ENCODE measurements at places on chromosomes 4 and X.
A peak's percentile ranks its signal among the peaks of the same experiment; 100 is the strongest.

- no peak for DNase-seq
Observed at GRCh38 chrX:18971506-18971905, 12.4 kb downstream of the PHKA2 start.

DNA sequence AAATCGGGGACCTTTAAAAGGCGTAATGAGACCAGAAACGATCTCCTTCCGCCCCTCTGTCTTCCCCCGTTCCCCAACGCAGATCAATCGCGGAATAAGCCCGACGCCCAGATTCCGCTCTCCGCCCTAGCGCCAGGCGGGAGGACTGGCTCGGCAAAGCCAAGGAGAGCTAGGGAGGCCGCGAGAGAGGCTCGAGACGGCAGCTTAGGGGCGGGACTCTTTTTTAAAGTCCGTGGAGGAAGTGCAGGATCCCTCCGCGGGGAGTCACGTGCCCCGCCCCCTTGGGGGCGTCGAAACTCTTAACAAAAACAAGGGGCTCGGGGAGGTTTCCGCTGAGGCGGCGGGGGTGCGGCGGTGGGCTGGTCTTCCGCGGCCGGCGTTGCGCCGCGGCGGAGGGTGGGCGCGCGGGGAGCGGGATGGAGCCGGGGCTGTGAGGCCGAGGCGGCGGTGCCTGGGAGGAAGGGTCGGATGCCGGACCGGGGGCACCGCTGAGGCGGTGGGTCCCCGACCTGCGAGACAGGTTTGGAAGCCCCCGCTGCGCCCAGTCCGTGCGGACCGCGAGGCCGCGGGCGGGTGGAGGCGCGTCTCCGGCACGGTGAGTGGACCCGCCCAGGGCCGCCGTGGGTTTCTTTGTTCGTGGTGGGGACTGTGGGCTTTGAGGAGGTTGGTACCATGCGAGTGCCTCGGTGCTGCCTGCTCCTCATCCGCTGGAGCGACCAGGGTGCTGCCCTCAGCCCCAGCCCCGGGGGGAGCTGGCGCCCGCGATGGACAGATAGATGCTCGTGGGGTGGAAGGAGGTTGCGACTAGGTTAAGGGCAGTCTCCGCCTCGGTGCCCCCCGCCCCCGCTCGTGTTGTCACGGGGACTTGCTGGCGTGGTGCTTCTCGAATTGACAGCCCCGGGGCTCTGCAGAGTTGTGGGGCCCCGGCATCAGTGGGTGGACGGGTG lies at the start of gene CCNG2:
CCNG2 (plus strand) TSS at position 296 of the 947 bp plus-strand sequence. CDS start 1,326 bp downstream, outside the sequence.
- DNase-seq: peak; percentile 99

- DNase-seq: no peak
Observed at GRCh38 chr4:99711657-99712056, 54.0 kb upstream of the C4orf54 start.

GRCh38 chr4:121741751-121742150 lies 23.2 kb downstream of the SMIM43 start:
- DNase-seq: no peak

GRCh38 chr4:4856071-4857000 lies 3.1 kb upstream of the MSX1 start:
- no peak for DNase-seq

- no peak for DNase-seq
Observed at GRCh38 chrX:17563515-17563914, 173.8 kb upstream of the SCML1 start.

DNA sequence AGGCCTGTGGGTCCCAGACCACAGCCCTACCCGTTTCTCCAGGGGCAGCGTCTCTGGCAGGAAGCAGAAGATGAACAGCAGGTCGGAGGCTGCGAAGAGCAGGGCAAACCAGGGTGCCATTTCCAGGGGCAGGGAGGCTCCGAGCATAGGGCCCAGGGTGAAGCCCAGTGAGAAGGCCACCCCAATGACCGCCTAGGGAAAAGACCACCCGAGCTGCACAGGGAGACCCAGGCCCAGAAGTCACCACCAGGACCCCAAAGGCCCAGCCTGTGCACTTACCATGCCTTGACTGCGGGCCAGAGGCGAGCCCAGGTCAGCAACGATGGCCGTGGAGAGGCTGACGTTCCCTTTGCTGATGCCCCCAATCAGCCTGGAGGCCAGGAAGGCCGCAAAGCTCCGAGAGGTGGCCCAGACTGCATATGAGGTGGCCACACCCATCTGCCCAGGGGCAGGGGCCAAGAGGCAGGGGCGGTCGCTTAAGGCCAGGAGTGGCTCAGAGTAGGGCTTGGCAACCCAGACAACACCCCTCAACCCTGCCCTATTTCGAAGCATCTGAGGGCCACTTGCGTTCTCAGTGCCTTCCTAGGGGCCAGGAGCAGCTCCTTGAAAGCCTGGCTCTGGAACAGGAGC lies 30.8 kb downstream of the NOP14 start:
- no peak for DNase-seq

GRCh38 chrX:105803891-105804290 lies 18.4 kb upstream of the NRK start:
- no peak for DNase-seq

- no peak for DNase-seq
Observed at GRCh38 chr4:40373636-40374035, 38.5 kb downstream of the CHRNA9 start.

DNA sequence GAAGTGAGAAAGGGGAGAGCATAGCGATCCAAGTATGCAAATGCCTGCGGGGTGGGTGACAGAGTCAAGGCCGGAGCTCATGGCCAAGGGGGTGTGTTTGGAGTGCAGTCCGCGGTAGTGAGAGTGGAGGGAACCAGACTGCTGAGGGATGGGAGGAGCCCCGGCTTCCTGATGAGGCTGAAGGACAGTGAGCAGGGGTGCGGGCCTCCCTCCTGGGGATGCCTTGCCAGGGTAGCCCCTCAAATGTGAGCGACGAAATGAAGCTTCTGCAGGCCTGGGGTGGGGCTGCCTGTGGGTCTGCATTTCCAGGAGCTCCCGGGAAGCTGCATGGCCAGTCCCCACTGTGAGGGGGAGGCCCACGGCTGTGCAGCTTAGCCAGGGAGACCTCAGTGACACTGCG lies 45.0 kb downstream of the PSAPL1 start:
- DNase-seq: no peak

DNA sequence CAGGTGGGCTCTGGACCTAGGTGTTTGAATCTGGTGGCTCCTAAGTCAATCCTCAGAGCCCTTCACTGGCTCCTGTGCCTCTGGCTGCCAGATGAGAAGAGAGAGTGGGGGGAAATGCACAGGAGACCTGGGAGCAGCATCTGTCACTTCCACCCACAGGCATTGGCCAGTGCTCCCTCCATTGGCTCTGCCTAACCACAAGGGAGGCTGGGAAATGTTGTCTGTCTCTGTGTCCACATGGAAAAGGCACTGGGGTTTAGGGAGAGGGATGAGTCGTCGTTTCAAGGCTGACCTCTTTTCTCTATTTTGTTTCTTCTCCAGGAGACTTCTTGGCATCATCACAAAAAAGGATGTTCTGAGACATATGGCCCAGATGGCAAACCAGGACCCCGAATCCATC lies 76.4 kb downstream of the CLCN4 start:
- DNase-seq: no peak

DNA sequence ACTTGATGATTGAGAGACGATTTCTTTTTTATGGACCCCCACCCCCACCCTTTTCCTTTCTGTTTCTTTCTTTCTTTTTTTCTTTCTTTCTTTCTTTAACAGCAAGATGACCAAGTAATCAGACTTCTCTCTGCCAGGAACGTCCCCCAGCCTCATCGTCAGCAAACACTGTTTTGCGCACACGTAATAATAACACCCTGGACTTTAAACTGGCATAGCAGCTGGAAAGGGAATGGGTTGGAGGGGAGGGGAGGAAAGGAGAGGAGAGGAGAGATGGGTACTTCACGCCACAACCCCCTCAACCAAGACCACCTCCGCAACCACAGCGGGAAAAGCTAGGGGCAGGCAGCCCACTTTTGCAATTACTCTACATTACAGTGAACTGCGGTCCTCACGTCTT lies 1.1 kb downstream of the GABRA2 start:
- no peak for DNase-seq

Data from cortex of kidney (tissue), 1 donor.